ENCODE measurements at places on chromosomes 5 and 9.

DNA sequence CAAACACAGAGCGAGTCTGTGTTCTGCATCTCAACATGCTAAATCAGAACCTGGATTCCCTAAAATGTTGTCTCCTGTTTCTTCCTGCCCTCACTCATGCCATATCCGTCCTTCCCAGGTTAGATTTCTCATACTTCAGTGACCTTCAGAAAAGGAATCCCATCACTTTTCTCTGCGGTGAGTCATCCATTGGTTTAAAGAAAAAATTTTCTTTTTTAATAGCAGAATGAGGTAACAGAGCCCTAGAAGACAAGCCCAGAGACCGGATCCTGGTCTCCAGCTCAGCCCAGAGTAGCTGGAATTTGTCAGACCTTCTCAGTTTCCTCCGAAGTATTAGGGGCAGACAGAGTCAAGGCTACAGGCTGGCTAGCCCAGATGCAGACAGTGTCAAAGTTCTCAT, 143.2 kb upstream of the DMRT1 start:
- DNase-seq: no peak

- DNase-seq: no peak
Measured at GRCh38 chr5:53645078-53645477, 84.6 kb downstream of the NDUFS4 start.

GRCh38 chr5:103519550-103519949, 43.0 kb downstream of the NUDT12 start:
- no peak for DNase-seq

- DNase-seq: no peak
Measured at GRCh38 chr5:43415935-43416802, 4.0 kb upstream of the CCL28 start.

GRCh38 chr5:78065663-78066062, 228.8 kb downstream of the AP3B1 start:
- DNase-seq: no peak

GRCh38 chr9:132192728-132193127, 30.9 kb downstream of the NTNG2 start:
- DNase-seq: no peak

GRCh38 chr9:87180361-87180760, 233.1 kb upstream of the GAS1 start:
- no peak for DNase-seq

- DNase-seq: no peak
Measured at GRCh38 chr5:43073597-43074546, 33.8 kb upstream of the ANXA2R start.

GRCh38 chr9:35526087-35526801, 36.3 kb downstream of the RUSC2 start:
- DNase-seq: no peak

- DNase-seq: no peak
Measured at GRCh38 chr9:86470326-86470725, 116.1 kb upstream of the TUT7 start.

DNA sequence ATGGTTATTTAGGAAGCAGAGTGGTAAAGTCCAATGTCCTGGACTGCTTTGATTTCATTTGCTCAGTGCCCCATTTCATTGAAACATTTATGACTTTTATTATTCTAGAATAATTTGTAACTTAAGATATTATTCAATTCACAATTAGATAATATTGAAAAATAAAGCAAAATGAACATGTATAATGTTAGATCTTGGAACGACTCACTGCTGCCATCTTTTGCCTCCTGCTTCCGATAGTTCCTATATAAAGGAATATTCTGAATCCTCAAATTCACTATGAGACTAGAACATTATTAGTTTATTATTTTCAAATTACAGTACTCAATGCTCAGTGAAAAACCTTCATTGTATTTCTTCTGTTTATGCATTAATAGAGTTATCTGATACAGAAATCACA, 2.3 kb upstream of the CTNND2 start:
- no peak for DNase-seq

DNA sequence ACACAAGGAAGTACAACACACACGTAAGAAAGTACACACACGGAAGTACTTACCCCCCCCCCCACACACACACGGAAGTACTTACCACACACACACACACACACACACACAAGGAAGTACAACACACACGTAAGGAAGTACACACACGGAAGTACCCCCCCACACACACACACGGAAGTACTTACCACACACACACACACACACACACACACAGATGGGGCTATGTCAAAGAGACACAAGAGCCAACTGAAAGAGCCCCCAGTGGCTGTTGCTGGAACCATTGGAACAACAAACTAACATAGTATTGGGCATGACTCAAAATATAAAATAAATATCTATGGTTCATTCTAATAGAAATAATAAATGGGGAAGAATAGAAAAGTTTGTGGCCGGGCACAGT, 4.9 kb upstream of the MAPK9 start:
- DNase-seq: no peak

- DNase-seq: no peak
Measured at GRCh38 chr9:115445655-115446054, 327.7 kb upstream of the TNC start.

GRCh38 chr9:105950448-105950847, 256.1 kb downstream of the TMEM38B start:
- no peak for DNase-seq

GRCh38 chr9:21434202-21435014, 5.8 kb upstream of the IFNA1 start:
- DNase-seq: no peak
